ENCODE measurements at places on chromosomes 11 and 22.

- DNase-seq, result no peak
These were observed 85.1 kb downstream of the TRIM44 start for GRCh38 chr11:35747668-35748067.

GRCh38 chr22:36365020-36365411 is 22.8 kb downstream of the MYH9 start:
- DNase-seq, result no peak

- DNase-seq, result no peak
These were observed 2.6 kb upstream of the P2RY2 start for GRCh38 chr11:73215191-73216134.

DNA sequence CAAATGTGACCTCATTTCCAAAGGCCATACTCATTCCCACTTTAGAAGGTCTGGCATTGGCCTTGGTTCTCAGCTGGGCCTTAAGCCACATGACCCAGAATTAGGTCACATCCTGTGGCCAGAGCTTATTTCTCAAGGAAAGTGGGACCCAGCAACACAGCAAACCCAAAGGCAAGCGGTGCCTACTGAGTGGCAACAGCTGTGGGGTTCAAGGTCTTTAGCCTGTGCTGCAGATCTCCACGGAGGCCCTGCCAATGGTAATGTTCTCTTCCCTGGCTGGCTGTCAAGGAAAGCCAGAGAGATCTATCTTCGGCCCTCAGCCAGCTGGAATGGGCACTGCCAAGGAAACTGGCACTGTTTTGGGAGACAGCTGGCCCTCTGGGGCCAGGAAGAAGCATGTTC is 41.5 kb upstream of the TP53I11 start:
- DNase-seq, result no peak

- no peak for DNase-seq
These were observed 11.5 kb downstream of the P2RX3 start for GRCh38 chr11:57349491-57350274.

DNA sequence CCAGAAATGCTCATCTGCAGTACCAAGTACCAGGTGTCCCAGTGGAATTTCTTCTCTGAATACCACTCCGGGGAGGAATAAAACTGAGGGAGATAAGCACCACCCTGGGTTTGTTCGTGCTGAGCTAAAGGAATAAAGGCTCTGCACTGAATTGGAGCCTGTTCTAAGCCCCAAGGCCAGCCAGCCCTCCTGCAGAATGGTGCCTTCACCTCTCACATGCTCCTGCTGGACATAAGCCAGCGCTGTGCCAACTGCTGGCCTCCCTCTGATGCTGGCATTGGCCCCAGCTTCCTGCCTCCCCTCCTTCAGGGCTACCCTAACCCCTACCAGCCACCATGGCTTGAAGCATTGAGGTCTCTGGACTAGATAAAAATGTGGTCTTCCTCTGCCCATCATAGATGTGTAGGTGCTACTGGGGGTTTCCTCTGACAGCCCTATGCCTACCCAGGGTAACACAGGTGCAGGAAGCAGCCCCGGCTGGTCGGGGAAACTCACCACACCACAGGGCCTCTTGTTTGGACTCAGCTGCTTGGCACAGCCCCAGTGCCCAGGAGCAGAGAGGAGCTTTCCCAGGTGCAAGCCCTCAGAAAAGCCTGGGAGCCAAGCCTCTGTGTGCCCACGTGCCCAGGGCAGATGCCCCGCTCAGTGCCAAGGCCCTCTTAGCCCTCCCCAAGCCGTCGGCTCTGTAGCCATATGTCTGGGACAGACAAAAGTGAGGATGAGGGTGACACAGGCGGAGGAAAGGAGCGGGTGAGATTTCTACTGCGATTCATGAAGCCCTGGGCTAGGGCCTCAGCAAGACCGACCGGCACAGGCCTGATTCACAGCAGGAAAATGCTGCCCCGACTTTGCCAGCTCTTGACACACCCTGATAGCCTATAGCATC is 34.1 kb upstream of the JAM3 start:
- DNase-seq, result no peak

DNA sequence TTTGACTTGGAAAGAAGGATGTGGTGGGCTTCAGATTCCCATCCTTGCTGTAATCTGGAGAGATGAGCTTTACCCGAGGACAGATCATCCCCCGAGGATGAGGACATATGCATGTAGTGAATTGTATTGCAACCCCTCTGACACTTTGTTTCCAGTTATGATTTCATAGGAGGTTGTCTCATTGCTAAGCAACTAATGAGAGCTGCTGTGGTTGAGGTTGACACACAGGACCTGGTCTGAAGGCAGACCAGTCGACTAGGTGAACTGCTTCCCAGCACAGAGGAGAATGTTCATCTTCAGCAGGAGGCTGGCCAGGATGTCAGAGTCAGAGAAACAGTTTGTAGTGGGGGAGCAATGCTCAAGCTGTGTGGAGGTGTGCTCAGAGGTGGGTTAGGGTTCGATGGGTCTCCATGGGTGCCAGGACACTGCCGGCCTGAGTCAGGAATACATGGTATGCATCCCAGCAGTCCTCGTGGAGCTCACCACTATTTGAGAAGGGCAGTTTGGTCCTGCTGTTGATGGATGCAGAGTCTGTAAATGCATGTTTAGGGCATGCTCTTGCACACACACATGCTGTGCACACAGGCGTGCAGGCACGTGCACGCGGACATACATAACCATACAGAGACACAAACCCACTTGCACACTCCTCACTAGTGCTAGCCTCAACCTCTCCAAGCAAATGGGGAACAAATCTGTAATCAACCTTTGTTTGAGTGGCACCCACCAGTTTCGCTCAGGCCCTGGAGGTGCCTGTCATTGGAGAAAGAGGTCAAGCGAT is 153.7 kb downstream of the TBC1D22A start:
- DNase-seq, result no peak

- DNase-seq, result no peak
These were observed 21.6 kb downstream of the RTN4R start for GRCh38 chr22:20246368-20247009.

- DNase-seq, result no peak
These were observed 1513.3 kb downstream of the FAM181B start for GRCh38 chr11:81220146-81220895.

DNA sequence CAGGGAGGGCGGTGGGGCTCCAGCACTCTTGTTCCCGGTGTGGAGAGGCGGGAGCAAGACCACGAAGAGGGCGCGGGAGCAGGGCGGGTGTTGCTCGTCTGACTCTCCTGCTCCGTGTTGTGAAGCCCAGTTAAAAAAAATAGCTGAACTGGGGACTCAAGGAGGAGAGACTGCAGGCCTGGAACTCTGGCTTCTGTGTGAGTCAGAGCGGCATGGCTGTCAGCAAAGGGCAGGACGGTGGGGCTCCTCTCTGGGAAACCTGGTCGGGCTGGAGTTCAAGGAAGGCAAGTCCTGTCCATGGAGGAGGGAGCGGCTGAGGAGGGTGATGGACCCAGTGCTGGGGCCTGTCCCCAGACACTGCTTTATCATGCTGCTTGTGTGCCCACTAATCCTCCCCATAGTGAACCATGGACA is 152.3 kb downstream of the FEZ1 start:
- no peak for DNase-seq

GRCh38 chr11:94002226-94002625 is 18.9 kb upstream of the HEPHL1 start:
- no peak for DNase-seq

DNA sequence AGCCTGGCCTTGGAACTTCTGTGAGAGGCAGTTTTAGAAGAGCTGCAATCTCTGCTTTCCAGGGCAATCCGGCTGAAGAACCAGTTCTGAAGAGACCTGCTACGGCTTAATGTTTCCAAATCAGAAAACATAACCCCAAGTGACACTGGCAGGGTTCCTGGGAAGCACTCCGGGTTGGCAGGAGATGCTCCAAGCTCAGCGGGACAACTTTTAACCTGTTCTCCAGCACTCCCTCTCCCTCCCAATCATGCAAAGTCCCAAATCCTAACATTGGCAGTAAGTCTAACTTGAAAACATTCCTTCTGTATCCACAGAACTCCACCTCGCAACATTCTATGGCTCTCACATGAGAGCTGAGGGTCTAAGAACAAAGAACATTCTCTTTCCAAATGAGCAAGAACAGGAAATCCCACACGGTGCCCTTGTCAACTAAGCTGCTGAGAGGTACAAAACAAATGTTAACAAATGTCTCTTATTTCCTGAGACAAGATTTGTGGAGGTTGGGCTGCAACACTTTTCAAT is 48.5 kb upstream of the MN1 start:
- DNase-seq, result no peak

GRCh38 chr22:26115266-26115665 is 54.0 kb upstream of the SEZ6L start:
- no peak for DNase-seq

- DNase-seq, result no peak
These were observed 146.3 kb downstream of the SNX19 start for GRCh38 chr11:130769782-130770535.

DNA sequence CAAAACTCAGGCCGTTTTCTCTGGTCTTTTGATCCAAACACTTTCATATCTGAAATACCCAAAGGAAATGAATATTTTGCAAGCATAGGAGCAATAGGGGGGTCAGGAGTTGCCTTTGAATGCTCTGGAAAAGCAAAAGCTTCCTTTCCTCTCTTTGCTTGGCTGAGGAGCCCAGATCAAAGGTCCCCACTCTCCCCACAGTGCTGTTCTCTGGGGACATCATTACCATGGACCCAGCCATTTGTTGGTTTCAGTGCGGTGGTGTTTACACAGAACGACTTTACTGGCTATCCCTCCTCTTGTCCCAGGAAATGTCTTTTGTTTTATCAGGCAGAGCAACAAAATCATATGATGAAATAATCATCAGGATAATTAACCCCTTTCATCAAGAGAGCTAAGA is 1089.1 kb downstream of the TBC1D22A start:
- no peak for DNase-seq

DNA sequence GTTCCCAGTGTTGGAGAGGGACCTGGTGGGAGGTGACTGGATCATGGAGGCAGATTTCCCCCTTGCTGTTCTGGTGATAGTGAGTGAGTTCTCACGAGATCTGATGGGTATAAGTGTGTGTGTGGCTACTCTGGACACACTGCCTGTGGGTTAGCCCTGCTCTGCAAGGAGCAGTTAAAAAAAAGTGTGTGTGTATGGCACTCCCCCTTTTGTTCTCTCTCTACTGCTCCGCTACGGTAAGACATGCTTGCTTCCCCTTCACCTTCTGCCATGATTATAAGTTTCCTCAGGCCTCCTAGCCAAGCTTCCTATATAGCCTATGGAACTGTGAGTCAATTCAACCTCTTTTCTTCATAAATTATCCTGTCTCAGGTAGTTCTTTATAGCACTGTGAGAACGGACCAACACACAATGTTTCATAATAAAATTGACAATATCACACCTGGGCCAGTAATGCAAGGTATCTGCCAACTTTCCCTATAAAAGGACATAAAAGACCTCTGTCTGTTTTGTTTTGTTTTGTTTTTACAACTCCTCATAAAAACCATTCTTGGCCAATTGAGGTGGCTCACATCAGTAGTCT is 20.2 kb downstream of the CLTCL1 start:
- no peak for DNase-seq

DNA sequence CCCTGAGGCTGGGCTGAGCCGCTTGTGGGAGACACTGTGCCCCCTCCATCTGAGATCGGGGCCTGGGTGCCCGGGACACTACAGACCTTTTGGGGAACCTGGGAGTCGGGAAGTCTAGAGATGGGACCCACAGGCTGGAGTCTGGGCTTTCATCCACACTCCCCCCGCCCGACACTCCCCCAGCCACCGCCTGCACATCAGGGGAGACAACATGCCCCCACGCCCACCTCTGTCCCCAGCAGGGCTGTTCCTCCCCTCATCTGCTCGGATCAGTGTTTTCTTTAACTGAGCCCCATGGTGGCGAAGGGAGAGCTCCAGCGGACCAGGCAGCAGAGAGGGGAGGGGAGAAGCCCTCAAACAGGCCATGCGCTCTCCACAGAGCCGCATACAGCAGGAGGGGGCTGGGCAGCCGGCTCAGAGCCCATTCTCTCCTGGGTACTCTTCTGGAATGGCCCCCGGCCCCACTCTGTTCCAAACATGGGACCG is 174.7 kb downstream of the IGLL1 start:
- DNase-seq, result no peak

- peak; percentile 41 for DNase-seq
These were observed at the start of gene IL17RA for GRCh38 chr22:17084554-17085276. Gene IL17RA (plus strand): TSS chr22:17085000. CDS start chr22:17085092, 92 bp downstream.

GRCh38 chr11:65912845-65913244 is 6.0 kb downstream of the C11orf68 start:
- no peak for DNase-seq

- no peak for DNase-seq
These were observed 89.7 kb downstream of the BRD1 start for GRCh38 chr22:49738006-49738405.

DNA sequence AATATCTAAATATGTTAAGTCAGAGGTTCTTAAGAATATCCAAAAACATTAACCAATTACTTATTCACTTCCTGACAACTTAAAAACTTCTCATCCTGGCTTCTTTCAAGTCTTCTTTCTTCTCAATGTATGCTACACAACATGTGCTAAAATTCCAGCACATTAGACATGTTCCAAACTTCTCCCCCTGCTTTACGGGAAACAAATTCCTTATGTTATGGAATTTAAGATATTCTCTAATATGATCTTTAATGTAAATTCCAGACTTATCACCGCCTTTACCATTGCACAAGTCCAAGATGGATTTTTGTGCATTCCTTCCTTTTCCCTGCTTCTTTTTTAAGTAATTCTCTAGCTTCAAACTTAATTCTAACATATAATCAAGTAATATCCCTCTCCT is 964.5 kb upstream of the CHORDC1 start:
- DNase-seq, result no peak

DNA sequence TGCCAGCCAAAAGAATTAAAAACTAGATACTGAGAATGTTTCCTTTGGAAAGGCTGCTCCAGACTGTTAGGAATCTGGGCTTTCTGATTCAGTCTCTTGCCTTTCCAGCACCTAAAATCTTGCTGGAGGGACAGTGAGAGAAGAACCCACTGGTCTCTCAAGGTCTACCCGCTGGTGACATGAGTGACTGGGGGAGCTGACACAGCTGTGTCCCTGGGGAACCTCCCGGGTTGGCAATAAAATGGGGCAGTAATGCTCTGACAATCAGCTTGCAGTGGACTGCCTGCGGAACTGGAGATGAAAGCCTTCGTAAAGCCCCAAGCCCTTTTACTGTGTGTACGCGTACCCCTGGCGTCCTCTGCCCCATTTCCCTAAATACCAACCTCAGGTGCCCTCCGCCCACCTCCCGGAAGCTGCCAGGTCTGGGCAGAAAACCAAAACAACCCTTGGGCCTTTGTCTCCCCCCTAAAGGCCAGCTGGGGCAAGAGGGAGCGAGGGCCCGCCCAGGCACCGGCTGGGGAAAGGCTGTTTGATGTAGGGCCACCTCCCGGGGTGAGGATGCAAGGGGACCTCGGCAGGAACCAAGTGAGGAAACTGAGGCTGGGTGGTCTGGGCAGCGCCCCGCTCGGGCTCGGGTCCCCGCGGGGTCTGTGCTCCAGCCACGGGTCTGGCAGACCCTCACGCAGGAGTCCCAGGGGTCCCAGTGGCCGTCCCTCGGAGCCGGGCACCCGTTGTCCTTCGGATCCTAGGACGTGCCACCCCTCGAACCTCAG is 741 bp downstream of the CARS1 start:
- no peak for DNase-seq

Measured in NCI-H524 treated with DMSO at 0.1 percent for 48 hours (cell line).